EH (cell line): ENCODE measurements at places on chromosomes 7 and 10.

GRCh38 chr7:7188742-7189141 lies 6.4 kb downstream of the C1GALT1 start:
- DNase-seq: no peak

DNA sequence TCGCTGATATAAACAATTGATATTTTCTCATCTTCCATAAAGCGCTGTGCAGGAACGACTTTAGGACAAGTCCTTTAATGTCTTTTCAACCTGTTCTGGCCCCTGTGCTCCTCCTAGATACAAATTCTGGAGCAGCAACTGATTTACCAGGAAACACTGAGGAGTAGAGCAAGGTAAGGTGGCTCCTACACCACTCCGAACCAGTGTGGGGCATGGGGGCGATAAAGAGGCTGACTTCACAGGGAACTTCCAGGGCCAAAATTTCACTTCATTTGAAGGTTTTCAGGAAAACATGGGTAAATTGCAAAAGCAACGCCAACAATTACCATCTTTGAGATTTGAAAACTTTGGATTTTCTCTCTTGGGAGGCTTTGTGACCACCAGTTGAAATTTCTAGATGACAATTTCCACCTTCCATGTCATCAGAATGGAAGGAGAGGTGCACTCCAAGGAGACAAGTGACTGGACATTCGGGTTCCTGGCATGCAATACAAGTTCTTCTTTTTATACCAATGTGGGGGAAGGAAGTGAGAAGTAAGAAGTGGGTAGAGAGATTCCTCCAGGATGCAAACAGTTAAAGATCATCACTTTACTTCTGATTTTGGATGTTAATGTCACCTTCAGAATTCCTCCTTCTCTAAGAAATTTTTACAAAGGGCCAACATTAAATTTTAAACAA lies 118.5 kb downstream of the FAM107B start:
- no peak for DNase-seq

- no peak for DNase-seq
Measured at GRCh38 chr7:144975882-144976281, 140.0 kb upstream of the TPK1 start.

GRCh38 chr10:74081192-74081803 lies 69.3 kb downstream of the AP3M1 start:
- peak; percentile 69 for DNase-seq

- peak; percentile 81 for DNase-seq
Measured at GRCh38 chr10:109977382-109977806, 30.4 kb upstream of the ADD3 start.

DNA sequence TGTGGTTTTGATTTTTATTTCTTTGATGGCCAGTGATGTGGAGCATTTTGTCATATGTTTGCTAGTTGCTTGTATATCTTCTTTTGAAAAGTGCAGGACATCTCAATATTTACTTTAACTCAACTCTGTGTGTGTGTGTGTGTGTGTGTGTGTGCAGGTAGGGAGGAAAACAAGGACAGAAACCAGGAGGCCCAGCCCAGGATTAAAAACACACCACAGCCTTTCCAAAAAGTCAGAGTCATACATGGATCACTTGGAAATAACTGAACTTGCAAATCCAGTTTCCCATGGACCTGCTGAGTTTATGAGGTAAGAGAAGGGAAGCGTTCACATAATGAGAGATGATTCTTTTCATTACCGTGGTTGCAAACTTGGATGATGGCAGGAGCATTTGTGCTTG lies 189.9 kb upstream of the LYZL1 start:
- DNase-seq: no peak

- DNase-seq: peak; percentile 91
Measured at GRCh38 chr10:61110188-61110844, 166.3 kb upstream of the RHOBTB1 start.

DNA sequence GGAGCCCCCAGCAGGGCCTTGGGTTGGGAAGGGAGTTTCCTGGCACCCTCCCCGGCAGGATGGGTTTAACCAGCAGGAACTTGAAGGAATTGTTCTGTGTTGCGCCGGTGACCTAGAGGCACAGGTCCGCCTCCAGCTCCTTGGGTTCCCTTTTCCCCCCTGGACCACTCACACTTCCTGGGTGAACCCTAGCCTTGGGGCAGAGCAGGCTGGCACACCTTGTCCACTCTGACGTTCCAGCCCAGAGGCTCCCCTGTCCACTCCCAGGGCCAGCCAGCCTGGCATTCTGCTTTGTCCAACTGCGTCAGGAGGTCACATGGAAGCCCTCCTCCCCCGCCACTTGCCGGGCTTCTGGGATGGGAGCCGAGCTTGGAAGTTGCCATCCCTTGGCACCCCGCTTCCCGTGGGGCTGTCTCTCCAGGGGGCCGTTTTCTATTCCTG lies 25.8 kb downstream of the TMEM120A start:
- DNase-seq: no peak

DNA sequence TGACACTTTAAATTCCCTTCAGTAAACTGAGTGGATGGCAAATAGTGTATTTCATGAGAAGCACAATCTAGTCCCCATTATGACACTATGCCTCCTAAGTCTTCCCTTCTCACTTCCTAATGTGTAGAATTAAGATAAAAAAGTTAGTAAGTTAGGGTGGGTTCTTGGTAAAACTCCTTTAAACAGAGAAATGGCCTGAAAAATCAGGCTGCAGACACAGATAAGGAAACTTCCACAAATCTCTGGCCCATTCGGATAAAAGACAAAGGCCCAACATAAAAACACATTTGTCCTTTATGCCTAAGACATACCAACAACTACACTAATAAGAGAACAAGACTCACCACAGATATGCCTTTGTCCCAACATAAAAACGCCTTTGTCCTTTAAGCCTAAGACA lies 21.5 kb downstream of the AKR1C8 start:
- no peak for DNase-seq

GRCh38 chr10:92181575-92181974 lies 109.3 kb downstream of the CPEB3 start:
- peak; percentile 16 for DNase-seq

DNA sequence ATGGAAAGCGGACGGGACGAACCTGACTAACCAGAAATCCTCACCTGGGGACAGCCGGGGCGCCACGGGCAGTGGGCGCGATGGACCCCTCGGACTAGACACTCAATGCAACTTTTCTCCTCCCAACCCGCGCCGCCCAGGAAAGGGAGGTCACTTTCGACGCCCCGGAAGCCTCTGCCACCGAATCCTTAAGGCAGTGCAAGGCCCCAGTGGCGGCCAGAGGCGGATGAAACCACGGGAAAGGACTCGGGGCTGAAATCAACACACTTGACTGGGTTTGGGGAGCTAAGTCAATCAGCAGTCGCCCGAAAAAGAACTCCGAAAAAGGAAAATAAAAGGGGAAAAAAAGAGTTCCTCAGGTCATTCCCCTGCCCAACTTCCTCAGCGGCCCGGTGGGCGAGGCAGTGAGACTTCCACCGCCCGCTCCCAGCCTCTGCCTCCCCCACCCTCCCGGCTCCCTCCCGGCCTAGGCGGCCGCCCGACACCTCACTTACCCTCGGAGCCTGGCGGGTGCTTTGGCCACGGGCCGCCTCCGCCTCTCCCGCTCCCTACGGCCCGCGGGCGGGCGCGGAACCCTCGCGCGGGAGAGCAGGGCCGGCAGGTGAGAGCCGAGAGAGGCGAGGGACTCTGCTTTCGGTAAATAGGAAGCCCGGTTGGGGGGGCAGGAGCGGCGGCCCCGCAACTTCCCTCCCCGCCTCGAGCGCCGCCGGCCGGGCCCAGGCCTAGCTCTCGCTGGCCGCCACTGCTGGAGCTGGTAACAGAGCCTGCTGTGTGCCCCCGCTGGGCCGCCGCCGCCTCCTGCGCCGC lies 518 bp downstream of the WAPL start:
- peak; percentile 74 for DNase-seq

- DNase-seq: no peak
Measured at GRCh38 chr10:6135039-6135438, 46.2 kb downstream of the RBM17 start.

DNA sequence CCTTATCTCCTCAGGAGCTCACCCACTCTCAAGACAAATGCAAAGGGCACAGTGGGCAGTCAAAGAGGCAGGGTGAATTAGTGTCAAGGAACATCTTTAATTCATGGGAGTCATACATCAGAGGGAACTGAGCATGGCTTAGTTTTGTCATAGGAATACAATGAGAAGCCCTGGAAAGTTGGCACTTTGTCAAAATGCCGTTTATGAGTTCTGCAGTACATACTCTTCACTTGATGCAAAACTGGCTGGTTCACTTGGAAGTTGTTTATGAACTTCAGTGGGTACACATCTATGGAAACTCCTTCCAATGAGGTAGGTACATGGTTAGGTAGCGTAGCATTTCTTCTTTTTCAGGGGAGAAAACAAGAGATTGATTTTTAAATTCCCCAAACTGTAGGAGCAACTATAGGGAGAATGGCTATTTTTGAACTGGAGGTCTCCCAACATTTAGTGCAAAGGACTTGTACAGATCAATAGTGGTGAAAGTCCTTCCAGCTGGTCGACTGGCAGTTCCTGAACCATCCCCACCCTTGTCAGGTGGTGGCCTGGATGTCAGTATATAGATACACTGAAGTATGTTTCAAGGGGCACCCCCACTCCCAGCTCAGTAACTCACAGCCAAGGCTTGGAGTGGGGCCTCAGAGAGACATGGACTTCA lies 580.5 kb downstream of the REEP3 start:
- DNase-seq: no peak

- DNase-seq: peak; percentile 85
Measured at GRCh38 chr10:97278491-97278989, 13.9 kb downstream of the ARHGAP19 start.

- peak; percentile 30 for DNase-seq
Measured at GRCh38 chr7:80078159-80078731, 56.4 kb upstream of the GNAI1 start.

GRCh38 chr10:25101461-25102146 lies 73.2 kb upstream of the GPR158 start:
- DNase-seq: no peak
